NB4 (cell line): ENCODE measurements at places on chromosomes 5 and 9.

DNA sequence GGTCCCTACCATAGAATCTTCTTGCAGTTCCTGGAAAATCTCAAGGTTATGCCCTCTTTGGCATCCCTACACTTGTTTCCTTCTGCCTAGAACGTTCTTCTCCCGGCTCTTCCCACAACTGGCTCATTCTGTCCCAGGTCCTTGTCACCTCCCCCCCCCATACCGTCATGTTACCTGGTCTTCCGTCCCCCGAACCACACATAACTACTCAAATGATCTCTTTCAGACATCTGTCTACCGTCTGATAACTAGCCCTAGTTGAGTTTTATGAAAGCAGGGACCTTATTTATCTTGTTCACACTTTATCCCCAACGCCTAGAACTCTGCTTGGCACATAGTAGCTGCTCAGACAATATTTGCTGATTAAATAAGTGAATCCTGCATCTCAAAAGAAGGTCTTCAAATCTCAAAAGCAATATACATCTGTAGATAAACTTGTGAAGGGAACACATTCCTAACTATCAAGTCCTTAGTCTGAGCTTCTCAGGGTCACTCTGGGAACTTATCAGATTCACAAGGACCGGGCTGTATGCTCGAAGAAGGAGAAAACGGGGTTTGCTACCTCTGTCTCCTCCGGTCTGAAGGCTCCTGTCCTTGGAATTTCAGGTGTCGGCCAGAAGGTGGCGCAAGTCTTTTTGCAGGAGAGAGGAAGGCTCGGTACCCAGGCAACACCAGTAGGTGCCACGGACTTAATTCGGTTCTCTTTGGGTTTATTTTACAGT, 30.0 kb downstream of the LCP2 start:
- DNase-seq: peak; percentile 80

- DNase-seq: peak; percentile 93
Observed at GRCh38 chr9:16871336-16872151, 1.1 kb upstream of the BNC2 start.

GRCh38 chr5:9408964-9409363, 136.9 kb downstream of the SEMA5A start:
- DNase-seq: no peak

- no peak for DNase-seq
Observed at GRCh38 chr9:129550199-129550839, 70.6 kb downstream of the C9orf50 start.
